Large intestine (tissue), 12 donors: ENCODE measurements at places on chromosomes 6 and 20. TPM values are rescaled to one million over a fixed set of nuclear protein-coding genes. Genes with fewer than 3 reads are reported as not detected.
A peak's percentile ranks its signal among the peaks of the same experiment; 100 is the strongest.

The CLDN20 gene
- polyA plus RNA-seq = 0.67 TPM

The FILIP1 gene
- polyA plus RNA-seq = 7.5 TPM

The CALHM4 gene
- 0.13 TPM for polyA plus RNA-seq

The GINS1 gene
- polyA plus RNA-seq = 8.9 TPM

The COL12A1 gene
- polyA plus RNA-seq = 90.9 TPM

The SASH1 gene
- polyA plus RNA-seq = 15.9 TPM

The HDAC2 gene
- 133 TPM for polyA plus RNA-seq

The RRAGD gene
- 60.9 TPM for polyA plus RNA-seq

DNA sequence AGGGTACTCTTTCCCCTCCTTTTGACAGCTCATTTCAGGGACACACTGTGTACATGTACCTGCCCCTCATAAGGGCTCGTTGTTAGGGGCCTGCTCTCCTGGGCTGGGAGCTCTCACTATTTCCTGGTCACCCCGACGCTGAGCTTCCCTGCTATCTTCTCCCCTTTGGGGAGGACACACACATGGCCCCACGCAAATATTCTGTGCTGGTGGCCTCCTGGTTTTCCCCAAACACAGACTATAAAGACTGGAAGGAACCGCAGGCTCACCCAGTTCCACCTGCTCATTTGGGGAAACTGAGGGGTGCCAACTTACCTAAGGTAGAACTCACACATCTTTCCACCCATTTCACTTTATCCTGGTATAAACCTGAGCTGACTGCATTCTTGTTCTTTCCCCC, 301.4 kb upstream of the SUPT3H start:
- no peak overlapping the region for H3K4me3 ChIP-seq
- H3K27me3 ChIP-seq = no peaks in the 10 kb centered on the region
- DNase-seq = no peak
- peaks cover 2% of the 10 kb centered on the region for H3K4me1 ChIP-seq

- no peak overlapping the region for H3K4me3 ChIP-seq
- H3K4me1 ChIP-seq = peaks cover 20% of the 10 kb centered on the region
- no peak for DNase-seq
- H3K27me3 ChIP-seq = no peaks in the 10 kb centered on the region
These were observed 75.6 kb downstream of the VEGFA start for GRCh38 chr6:43845646-43846045.

DNA sequence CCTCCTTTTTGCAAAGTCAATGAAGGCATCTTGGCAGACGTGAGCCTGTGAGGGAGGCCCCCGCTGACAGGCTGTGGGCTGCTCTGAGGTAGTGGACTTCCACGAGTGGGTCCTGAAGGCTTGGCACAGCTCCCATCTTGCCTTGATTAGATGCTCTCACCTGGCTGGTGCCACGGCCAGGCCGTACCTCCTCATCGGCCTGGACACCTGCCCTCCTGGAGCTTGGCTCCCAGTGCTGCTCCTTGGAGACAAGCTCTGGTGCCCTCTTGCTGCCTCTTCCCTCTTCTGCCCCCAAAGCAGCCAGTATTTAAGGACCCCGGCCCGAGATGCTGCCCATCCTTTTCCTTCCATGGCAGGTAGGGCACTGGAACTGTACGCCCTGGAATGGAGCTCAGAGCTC, 93.5 kb downstream of the ERMARD start:
- H3K27ac ChIP-seq = no peak overlapping the region
- H3K4me1 ChIP-seq = no peaks in the 10 kb centered on the region
- no peak overlapping the region for H3K4me3 ChIP-seq
- H3K27me3 ChIP-seq = peaks cover 4% of the 10 kb centered on the region

GRCh38 chr20:56592211-56592610, 36.9 kb upstream of the TFAP2C start:
- H3K4me3 ChIP-seq = no peak overlapping the region
- no peaks in the 10 kb centered on the region for H3K36me3 ChIP-seq
- DNase-seq = no peak
- H3K4me1 ChIP-seq = no peaks in the 10 kb centered on the region

GRCh38 chr6:53376661-53377226, 28.0 kb upstream of the ELOVL5 start:
- peak overlapping the region; percentile 10 for H3K27ac ChIP-seq
- H3K27me3 ChIP-seq = no peaks in the 10 kb centered on the region
- H3K36me3 ChIP-seq = no peaks in the 10 kb centered on the region
- H3K4me1 ChIP-seq = peaks cover 10% of the 10 kb centered on the region
- no peak for DNase-seq
- H3K4me3 ChIP-seq = no peak overlapping the region

DNA sequence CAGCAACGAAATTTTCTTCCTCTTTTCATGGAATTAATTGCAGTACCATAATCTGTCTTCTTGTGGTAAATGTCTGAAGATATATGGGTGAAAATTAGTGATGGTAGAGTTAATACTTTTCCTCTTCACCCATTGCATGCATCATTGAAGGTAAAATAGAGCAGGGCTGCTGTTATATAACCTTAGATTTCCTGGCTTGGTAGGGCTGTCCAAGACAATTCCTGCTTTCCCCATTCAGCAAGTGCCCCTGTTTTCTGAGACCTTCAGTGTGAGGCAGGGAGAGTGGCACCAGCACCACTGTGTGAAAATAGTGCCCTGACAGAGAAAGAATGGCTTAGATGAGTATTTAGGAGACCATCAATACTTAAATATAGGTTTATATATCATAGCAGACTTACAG, 202.0 kb downstream of the ZFAND3 start:
- H3K36me3 ChIP-seq = no peaks in the 10 kb centered on the region
- no peak overlapping the region for H3K27ac ChIP-seq
- no peak for DNase-seq
- H3K4me3 ChIP-seq = no peak overlapping the region
- no peaks in the 10 kb centered on the region for H3K4me1 ChIP-seq

DNA sequence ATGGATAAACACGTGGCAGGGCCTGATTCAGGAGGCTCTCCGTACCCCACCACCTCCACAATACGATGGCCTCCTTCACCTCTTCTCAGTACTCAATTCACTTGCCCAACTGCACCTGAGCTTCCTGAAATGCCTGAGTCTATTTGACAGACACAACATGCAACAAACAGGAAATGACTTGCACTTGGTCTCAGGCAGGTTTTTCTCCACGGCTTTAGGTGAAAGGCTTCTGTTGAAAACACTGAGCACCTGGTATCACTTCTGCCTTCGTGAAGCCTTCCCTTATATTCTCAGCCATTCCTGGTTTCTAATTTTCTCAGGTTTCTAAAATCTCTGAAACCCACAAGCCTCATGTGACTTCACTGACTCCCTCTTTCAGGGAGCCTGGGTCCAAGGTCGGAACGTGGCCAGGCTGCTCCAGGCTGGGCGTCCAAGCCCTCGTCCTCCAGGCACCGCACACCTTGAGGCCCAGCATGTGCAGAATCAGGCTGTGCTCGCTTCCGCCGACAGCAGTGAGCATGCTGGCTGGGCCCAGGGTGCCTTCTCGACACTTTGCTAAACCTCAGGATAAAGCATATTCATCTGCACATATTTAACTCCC, 34.7 kb downstream of the TAF4 start:
- DNase-seq = no peak
- H3K36me3 ChIP-seq = no peaks in the 10 kb centered on the region
- H3K27me3 ChIP-seq = no peaks in the 10 kb centered on the region

- DNase-seq = no peak
- H3K27me3 ChIP-seq = peaks cover 42% of the 10 kb centered on the region
- no peaks in the 10 kb centered on the region for H3K36me3 ChIP-seq
- no peak overlapping the region for H3K27ac ChIP-seq
- H3K4me1 ChIP-seq = peaks cover 7% of the 10 kb centered on the region
These were observed 3.3 kb downstream of the SLCO4A1 start for GRCh38 chr20:62645613-62646012.

- H3K27me3 ChIP-seq = peaks cover 2% of the 10 kb centered on the region
- DNase-seq = no peak
- no peak overlapping the region for H3K4me3 ChIP-seq
- no peak overlapping the region for H3K27ac ChIP-seq
These were observed 14.2 kb downstream of the PRR18 start for GRCh38 chr6:166293731-166294584.

DNA sequence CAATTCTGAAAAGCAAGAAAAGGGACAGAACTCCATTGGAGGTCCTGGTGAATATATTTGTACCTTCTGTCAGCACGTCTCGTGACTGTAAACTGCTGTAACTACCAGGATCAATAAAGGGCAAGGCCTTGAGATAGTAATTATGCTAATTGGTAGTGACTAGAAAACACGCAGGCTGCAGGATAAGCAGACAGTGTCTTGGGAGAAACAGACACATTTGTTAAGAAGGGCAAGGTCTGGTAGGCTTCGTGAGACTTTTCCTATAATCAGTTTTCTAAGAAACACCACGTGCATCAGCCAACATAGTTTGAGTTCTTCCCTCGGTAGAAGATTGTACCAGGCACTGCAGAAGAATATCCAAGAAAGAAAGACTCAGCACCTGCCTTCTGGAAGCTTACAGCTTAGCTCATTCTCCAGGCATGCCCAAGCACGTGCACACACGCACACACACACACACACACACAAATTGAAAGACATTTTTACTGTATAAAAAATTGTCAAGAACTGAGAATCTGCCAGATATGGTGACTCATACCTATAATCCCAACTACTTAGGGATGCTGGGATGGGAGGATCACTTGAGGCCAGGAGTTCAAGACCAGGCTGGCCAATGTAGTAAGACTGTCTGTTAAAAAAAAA, 167.0 kb upstream of the SASH1 start:
- H3K27me3 ChIP-seq = no peaks in the 10 kb centered on the region
- H3K4me3 ChIP-seq = no peak overlapping the region
- H3K36me3 ChIP-seq = no peaks in the 10 kb centered on the region
- H3K4me1 ChIP-seq = no peaks in the 10 kb centered on the region

DNA sequence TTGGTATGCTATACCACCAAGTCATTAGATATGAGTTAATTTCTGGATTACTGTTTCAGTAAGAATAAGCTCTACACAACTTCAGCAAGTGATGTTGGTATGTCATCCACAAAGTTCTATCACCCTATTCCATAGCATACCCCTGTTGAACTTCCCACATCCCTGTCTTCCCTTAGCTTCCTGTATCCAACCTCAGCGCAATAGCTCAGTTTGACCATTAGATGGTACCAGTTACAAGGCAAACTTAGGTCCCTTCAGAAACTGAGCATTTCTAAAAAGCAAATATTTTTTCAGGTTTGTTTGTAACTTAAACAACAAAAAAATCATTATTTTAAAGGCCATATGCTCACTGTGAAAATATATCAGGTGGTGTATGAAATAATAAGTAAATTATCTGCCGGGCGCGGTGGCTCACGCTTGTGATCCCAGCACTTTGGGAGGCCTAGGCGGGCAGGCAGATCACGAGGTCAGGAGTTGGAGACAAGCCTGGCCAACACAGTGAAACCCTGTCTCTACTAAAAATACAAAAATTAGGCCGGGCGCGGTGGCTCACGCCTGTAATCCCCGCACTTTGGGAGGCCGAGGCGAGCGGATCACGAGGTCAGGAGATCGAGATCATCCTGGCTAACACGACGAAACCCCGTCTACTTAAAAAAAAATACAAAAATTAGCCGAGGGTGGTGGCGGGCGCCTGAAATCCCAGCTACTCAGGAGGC, 8.8 kb upstream of the MOG start:
- no peaks in the 10 kb centered on the region for H3K36me3 ChIP-seq
- H3K4me3 ChIP-seq = no peak overlapping the region
- H3K27ac ChIP-seq = no peak overlapping the region

- no peak for DNase-seq
- H3K4me3 ChIP-seq = no peak overlapping the region
- no peaks in the 10 kb centered on the region for H3K36me3 ChIP-seq
These were observed 79.6 kb downstream of the ADAT2 start for GRCh38 chr6:143370812-143371370.

DNA sequence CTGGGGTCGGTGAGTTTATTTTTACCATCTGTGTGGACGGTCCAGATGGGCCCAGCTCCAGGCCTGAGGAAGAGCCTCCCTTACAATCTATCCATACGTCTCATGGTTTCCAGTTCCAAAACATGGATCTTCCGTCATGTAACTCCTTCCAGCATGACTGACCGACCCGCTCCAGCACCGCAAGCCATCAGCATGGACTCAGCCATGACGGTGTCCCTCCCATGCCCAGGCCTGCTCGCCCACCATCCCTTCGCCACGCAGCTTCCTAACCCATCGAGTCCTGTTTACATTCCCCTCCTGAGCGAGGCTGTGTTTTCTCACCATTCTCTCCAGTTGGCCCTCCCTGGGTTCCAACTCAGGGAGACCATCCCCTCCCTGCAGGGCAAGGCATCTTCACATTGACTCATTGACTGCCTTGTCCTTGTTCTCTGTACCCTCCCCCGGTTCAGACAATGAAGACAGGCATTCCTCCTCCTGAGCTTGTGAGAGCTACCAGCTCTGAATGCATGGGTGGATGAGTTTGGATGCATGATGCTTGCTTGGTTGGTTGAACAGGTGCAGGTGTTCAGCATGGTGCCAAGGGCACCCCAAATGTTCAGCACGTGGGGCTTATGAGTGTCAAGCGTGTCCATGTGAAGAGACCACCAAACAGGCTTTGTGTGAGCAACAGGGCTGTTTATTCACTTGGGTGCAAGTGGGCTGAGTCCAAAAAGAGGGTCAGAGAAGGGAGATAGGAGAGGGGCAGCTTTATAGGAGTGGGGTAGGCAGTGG, 235.8 kb downstream of the SMOC2 start:
- H3K27me3 ChIP-seq = no peaks in the 10 kb centered on the region
- peaks cover 9% of the 10 kb centered on the region for H3K4me1 ChIP-seq
- no peak for DNase-seq

GRCh38 chr6:36743032-36743431, 45.4 kb downstream of the RAB44 start:
- no peak overlapping the region for H3K4me3 ChIP-seq
- H3K27ac ChIP-seq = peak overlapping the region; percentile 18

GRCh38 chr6:37099442-37099841, 70.5 kb upstream of the PIM1 start:
- H3K4me1 ChIP-seq = peaks cover 42% of the 10 kb centered on the region
- H3K4me3 ChIP-seq = no peak overlapping the region
- no peak for DNase-seq
- no peak overlapping the region for H3K27ac ChIP-seq
- H3K27me3 ChIP-seq = no peaks in the 10 kb centered on the region

DNA sequence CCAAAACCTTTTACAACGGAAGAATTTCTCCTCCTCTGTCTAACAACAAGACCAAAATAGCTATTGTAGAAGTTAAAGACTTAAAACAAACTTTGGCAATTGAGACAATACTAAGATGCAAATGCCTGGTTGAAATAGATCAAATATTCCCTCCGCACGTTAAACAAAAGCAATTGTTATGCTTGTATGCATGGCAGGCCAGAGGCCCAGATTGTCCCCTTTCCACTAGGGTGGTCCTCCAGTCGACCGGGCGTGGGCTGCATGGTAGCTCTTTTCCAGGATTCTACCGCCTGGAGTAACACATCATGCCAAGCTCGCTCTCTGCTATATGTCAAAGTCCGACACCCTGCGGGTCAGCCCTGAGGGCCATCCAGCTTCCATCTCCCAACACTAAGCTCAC, 234.7 kb downstream of the RNGTT start:
- H3K27ac ChIP-seq = no peak overlapping the region
- no peaks in the 10 kb centered on the region for H3K27me3 ChIP-seq
- no peaks in the 10 kb centered on the region for H3K4me1 ChIP-seq
- DNase-seq = no peak

- H3K4me1 ChIP-seq = no peaks in the 10 kb centered on the region
- H3K4me3 ChIP-seq = no peak overlapping the region
- no peak overlapping the region for H3K27ac ChIP-seq
- H3K36me3 ChIP-seq = no peaks in the 10 kb centered on the region
These were observed 21.2 kb downstream of the TFAP2D start for GRCh38 chr6:50734488-50734887.

- H3K4me1 ChIP-seq = peaks cover 9% of the 10 kb centered on the region
- H3K27me3 ChIP-seq = peaks cover 23% of the 10 kb centered on the region
- DNase-seq = no peak
These were observed at the start of gene CALHM6 for GRCh38 chr6:116461331-116461931. CALHM6 (plus strand) TSS chr6:116461375; CDS start chr6:116461930, 555 bp downstream.

GRCh38 chr6:23137611-23138010, 568.2 kb downstream of the HDGFL1 start:
- no peaks in the 10 kb centered on the region for H3K4me1 ChIP-seq
- no peak overlapping the region for H3K4me3 ChIP-seq
- no peaks in the 10 kb centered on the region for H3K27me3 ChIP-seq
- H3K36me3 ChIP-seq = no peaks in the 10 kb centered on the region
- no peak for DNase-seq
